ENCODE measurements at places on chromosomes 16 and 17.

GRCh38 chr17:32910769-32911168, 17.2 kb upstream of the TMEM98 start:
- DNase-seq = no peak

DNA sequence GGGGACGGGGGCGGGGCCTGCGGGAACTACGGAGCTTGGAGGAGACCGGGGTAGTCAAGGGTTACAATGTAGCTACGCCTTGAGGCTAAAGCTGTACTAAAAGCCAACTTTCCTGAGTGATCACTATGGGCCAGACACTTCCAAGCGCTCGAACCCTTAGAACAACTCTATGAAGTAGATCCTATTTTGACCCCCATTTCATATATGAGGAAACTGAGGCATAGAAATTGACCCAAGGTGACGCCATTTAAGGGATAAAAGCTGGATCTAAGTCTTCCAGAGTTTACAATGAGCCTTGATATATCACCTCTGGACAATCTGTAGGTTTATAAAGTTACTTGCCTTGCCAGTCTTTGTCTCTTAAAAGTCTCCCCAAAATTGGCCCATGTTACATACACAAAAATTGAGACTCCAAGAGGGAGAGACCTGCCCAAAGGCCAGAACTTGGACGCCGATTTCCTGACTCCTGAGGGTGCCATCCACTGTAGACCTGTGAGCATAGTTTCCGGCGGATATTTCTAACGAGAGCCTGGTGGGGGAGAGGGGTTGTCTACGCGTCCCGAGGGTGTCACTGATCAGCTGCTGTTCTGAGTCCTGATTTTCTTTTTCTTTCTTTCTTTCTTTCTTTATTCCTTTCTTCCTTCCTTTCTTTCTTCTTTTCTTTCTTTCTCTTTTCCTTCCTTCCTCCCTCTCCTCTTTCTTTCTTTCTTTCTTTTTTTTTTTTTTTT, 555 bp upstream of the NCBP3 start:
- DNase-seq = no peak

GRCh38 chr16:57100445-57100844, 8.1 kb downstream of the CPNE2 start:
- no peak for DNase-seq

GRCh38 chr16:9922441-9922840, 259.8 kb downstream of the GRIN2A start:
- no peak for DNase-seq

DNA sequence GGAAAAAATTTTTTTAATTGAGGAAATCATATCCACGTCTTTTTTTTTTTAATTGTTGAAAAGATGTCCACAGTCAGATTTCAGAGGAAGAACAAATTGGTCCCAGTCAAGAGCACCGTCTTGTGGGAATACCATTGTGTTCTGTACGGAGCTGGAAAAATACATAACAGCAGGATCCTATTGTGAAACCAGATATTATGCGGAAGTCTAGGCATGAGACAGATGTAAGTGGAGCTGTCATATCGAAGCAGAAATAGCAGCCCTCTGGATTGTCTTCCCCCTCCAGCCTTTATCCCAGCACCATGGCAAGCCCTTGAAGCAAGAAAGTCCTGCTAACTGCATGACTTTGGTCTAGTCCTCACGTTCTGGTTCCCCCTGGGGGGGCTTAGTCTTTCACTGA, 391.6 kb upstream of the ASIC2 start:
- no peak for DNase-seq

- no peak for DNase-seq
These were observed 1.5 kb downstream of the RNF112 start for GRCh38 chr17:19412510-19412909.

DNA sequence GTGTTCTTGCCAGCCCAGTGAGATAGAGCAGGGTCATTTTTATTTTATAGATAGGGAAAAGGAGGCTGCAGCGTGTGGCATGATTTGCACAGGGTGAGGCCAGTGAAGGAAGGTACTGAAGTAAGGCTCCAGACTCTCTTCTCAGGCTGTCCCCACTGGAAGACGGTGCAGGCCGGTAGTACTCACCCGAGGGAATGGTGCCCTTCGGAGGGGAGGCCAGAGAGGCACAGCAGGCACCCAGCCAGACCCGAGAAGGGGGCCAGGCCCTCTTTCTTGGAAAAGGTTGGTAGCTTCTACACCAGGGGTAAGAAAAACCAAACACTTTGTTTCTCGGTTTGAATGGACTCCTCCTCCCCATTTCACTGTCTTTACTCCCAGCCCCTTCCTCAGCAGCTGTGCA, 288 bp downstream of the ANKRD40CL start:
- DNase-seq = no peak

- peak; percentile 35 for DNase-seq
These were observed 196.7 kb upstream of the GSE1 start for GRCh38 chr16:85416228-85417109.

DNA sequence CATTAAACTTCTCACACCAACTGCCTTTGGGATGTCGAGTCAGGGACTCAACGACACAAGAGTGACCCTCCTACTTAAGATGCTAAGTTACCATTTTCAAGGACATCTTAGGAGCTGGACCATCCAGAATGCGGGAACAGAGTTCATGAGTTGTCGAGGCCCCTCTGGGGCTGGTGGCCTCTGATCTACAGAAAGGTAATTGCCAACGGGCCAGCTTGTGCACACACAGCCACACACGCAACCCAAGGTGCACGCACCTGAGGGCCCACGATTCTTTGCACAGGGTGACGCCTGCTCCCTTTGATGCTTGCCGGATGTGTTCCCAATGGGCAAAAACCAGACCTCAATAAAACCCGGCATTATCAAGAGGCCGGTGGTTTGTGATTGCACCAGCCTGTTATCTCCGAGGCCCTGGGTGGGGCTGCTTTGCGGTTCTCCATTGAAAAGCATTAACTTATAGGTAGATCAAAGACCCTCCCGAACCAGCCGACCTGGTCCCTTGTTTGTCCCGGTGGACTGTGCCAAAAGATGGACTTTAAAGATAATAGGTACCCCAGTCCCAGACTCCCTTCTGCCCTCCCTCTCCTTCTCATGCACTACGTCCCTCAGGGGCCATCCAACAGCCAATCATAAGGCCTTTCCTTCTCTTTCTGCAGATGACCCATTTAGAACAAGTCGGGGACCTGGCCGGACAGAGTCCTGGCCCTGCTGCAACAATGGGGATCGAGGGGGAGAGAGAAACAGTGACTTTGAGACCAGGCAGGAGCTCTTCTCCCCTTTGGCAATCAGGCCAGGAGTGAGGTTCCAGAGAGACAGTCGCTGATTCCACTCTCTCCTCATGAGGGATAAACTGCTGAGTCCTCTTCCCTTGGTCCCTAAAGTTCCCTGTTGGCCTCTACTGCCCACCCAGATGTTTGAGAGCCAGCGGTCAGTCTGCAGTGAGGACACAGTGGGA, 292.5 kb downstream of the SOX9 start:
- no peak for DNase-seq

- DNase-seq = no peak
These were observed 90.6 kb upstream of the HAS3 start for GRCh38 chr16:69014811-69015210.

DNA sequence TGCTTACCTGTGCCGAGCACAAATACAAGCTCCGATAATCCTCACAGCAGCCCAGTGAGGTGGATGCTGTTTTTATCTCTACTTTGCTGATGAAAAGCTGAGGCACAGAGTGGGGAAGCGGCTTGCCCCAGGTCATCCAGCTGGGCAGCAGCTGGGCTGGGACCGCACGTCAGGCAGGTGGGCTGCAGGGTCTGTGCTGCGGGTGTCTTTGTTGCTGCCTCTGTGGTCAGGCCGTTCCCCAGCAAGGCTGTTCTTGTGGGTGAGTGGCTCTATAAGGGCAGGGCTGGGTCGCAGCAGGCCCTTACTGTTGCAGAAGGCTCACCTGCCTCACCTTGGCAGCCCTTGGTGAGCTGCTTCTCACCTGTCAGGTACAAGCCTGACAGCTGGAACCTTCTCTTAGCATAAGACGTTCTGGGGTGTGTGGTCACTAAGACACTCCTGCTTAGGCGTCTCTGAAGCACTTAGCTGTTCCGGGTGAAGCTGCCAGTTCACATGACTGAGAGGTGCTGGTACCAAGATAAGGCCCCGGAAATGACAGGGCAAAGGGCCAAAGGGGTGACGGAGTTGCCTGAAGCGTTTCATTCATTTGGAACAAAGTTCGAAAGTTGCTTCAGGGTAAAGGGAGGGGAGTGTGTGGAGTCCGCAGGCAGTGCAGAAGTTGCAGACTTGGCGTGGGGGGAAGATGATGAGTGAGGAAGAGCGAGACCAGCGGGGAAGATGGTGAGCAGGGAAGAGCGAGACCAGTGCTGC, 17.4 kb downstream of the IRF8 start:
- DNase-seq = no peak

- DNase-seq = peak; percentile 23
These were observed 22.3 kb upstream of the BRD7 start for GRCh38 chr16:50390914-50391716.

DNA sequence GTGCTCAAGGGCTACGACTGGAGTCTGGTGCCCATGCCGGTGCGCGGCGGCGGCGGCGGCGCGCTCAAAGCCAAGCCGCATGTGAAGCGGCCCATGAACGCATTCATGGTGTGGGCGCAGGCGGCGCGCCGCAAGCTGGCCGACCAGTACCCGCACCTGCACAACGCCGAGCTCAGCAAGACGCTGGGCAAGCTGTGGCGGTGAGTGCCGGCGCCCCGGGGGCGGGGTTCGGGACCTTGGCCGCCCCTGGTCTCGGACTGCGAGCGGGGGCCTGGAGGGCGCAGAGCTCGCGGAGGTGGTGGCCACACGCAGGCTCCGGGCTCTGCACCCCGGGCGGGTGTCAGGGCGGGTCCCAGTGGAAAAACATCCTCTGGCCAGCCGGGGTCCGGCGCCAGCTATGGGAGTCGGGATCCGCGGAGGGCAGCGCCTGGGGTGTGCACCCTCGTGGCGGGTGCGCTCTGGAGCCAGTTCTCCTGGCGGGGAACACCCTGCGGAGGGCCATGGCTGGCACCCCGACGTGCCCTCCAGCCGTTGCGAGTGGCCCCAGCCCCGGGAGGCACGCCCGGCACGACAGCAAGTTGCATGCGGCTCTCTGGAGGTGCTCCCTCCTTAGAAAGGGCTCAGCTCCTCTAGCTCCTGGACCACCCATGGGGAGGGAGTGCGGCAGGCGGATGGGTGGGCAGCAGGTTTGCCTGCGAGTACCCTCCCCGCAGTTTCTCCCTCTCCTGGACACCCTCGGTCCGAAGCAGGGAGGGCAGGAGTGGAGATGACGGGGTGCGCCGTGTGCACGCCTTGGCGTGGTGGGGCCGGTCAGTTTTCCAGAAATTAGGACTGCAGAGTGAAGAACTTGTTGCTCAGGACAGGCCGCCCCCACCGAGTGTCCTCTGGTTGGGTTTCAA, 824 bp downstream of the SOX8 start:
- no peak for DNase-seq

DNA sequence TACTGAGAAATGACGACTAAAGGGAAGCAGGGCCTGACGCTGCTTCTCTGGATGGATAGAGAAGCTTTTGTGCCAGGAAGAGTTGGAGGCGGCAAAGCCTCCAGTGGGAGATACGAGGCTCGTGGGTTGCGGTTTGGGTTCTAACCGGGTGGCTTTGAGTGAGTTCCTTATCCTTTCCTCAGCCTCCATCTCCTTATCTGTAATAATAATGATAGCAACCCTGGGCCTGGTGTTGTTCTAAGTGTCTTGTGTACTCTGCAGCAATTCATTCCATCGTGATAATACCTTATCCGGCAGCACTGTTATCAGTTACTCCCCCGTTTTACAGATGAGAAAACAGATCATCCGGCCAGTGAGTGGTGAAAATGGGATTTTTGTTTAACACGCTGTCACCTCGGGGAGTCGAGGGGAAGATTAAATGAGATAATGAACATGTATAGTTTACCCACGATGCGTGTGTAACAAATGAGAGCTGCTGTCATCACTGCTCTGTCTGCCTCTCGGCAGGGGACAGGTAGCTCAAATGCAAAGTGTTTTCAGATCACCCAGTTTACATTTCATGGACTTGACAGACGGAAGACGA, 52.0 kb upstream of the LHX1 start:
- no peak for DNase-seq

DNA sequence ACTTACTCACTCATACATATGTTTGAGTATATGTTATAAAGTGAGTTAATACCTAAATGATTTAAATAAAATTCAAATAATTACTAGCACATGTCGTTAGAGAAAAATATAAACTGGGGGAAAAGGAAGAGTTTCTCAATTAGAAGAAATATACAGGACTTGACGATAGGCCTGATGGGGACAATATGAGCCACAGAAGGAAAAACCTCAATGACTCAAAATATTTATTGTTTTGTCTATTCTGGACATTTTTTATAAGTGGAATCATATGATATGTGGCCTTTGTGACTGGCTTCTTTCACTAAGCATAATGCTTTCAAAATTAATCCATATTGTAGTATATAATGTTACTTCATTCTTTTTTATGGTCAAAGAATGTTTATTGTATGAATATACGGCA, 339.2 kb upstream of the PMFBP1 start:
- DNase-seq = peak; percentile 81

DNA sequence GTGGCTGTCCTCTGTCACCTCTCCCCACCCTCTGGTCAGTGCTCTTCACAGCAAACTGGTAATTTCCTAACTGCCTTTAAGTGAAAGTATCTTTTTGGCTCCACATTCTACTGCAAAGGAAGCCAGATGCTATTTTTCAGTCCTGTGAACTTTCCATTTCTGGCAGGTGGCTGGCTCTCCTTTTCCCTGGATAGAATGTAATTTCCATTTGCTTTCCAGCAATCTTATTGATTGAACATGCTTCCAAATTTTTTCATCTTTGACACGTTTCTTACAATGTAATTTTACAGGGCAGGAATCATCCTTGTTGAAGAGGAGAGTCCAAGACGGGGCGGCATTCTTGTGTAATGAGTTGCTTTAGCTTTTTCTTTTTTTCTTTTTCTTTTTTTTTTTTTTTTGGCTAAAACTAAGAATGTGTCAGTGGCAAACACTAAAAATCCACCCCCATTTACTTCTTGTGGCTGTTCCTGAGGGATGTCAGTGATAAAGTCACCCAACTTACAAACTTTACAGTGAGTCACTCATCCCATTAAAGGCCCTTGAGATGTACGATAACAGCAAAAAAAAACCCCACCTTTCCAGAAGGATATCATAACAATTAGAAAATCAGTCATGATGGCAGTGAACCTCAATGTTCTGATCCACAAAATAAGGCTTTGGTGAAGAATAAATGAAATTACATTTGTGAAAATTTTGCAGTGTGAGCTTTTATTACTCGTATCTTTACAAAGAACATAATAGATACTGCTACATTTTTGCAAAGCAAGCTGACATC, 29.4 kb upstream of the PRKCA start:
- DNase-seq = peak; percentile 85

GRCh38 chr17:78238823-78239488, 7.5 kb downstream of the TMEM235 start:
- DNase-seq = no peak

GRCh38 chr16:76059186-76059585, 218.0 kb upstream of the CNTNAP4 start:
- no peak for DNase-seq

- DNase-seq = peak; percentile 94
These were observed 1.7 kb upstream of the COL1A1 start for GRCh38 chr17:50203086-50203485.

- no peak for DNase-seq
These were observed 127.0 kb upstream of the NLRP1 start for GRCh38 chr17:5711344-5711743.

- DNase-seq = no peak
These were observed 24.9 kb downstream of the CDRT15 start for GRCh38 chr17:14211801-14212200.

- no peak for DNase-seq
These were observed 186.5 kb upstream of the CCL2 start for GRCh38 chr17:34068571-34068970.

Measured in fibroblast of skin of scalp (primary cell).